ENCODE measurements at places on chromosomes 4 and X. TPM values are rescaled to one million over a fixed set of nuclear protein-coding genes. Genes with fewer than 3 reads are reported as not detected.

The MFAP3L gene
- 10.0 TPM for total RNA-seq

The BEX5 gene
- 3.2 TPM for total RNA-seq

The POF1B gene
- 3.6 TPM for total RNA-seq

The NDP gene
- 4.6 TPM for total RNA-seq

The CNKSR2 gene
- 6.8 TPM for total RNA-seq

- H3K4me3 ChIP-seq = no peak overlapping the region
- no peaks in the 10 kb centered on the region for H3K4me1 ChIP-seq
- H3K27me3 ChIP-seq = no peaks in the 10 kb centered on the region
- no peaks in the 10 kb centered on the region for H3K36me3 ChIP-seq
Measured at GRCh38 chr4:24794480-24794879, 893 bp upstream of the SOD3 start.
